ENCODE measurements at places on chromosomes 6 and 20. TPM values are rescaled to one million over a fixed set of nuclear protein-coding genes. Genes with fewer than 3 reads are reported as not detected.

OR2J3 gene
- not detected for total RNA-seq

SHLD1 gene
- 4.3 TPM for total RNA-seq

AGPAT4 gene
- total RNA-seq, result 4.4 TPM

DPPA5 gene
- total RNA-seq, result not detected

SCRT2 gene
- not detected for total RNA-seq

FILIP1 gene
- 0.29 TPM for total RNA-seq

CYP21A2 gene
- total RNA-seq, result 0.05 TPM
